ENCODE measurements at places on chromosomes 3 and 15.

- no peak for DNase-seq
Observed at GRCh38 chr15:60389261-60390077, 8.3 kb downstream of the ANXA2 start.

GRCh38 chr3:140597792-140598191, 80.1 kb upstream of the TRIM42 start:
- peak; percentile 36 for DNase-seq

DNA sequence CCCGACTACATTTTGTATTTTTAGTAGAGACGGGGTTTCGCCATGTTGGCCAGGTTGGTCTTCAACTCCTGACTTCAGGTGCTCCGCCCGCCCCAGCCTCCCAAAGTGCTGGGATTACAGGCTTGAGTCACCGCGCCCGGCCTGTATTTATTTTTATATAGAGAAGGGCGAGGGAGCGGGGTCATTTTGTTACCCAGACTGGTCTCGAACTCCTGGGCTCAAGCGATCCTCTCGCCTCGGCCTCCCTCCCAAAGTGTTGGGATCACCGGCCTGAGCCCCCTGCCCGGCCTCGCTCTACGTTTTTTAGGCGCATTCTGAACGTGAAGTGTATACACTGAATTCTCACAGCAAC, 514 bp upstream of the PPP4R2 start:
- no peak for DNase-seq

DNA sequence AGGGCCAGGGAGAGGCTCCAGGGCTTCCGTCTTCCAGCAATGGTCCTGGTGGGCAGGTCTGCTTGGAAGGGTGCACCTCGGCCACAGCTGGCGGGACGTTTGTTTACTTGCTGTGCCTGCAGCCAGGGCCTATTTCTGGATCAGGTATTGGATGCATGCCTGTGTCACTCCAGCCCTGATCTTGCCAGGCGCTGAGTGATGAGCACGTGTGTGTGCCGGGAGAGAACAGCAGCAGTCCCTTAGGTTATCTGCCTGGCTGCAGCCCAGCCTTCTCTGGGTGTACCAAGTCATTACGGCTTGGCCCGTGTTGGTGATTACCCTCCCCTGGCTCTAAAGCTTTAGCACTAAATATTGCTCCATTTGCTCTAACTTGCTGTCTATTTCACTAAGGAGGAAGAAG, 14.9 kb downstream of the CCDC32 start:
- DNase-seq, result peak; percentile 84

GRCh38 chr3:153138276-153139210, 23.5 kb upstream of the RAP2B start:
- DNase-seq, result peak; percentile 27
